ENCODE measurements at places on chromosomes 12 and 14.

- DNase-seq, result no peak
Measured at GRCh38 chr12:57575771-57576612, 15.0 kb upstream of the PIP4K2C start.

DNA sequence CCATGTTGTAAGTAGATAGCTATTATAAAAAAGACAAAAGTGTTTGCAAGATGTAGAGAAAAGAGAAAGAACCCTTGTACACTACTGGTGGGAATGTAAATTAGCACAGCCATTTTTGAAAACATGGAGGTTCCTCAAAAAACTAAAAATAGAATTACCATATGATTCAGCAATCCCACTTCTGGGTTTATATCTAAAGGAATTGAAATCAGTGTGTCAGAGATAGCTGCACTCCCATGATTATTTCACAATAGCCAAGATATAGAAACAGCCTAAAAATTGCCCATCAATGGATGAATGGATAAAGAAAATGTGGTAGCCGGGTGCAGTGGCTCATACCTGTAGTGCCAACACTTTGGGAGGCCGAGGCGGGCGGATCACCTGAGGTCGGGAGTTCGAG is 9.2 kb downstream of the PSMC6 start:
- no peak for DNase-seq

DNA sequence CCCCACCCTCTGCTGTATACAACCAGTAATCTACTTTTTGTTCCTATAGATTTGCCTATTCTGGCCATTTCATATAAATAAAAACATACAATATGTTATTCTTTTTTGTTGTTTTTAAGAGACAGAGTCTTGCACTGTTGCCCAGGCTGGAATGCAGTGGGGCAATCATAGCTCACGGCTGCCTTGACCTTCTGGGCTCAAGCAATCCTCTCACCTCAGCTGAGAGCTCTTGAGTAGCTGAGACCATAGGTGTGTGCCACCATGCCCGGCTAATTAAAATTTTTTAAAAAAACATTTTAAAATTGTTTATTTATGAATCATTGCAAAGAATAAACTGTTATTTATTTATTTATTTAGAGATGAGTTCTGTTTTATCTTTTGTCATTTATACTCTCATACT is 11.6 kb downstream of the PTGR2 start:
- DNase-seq, result no peak

DNA sequence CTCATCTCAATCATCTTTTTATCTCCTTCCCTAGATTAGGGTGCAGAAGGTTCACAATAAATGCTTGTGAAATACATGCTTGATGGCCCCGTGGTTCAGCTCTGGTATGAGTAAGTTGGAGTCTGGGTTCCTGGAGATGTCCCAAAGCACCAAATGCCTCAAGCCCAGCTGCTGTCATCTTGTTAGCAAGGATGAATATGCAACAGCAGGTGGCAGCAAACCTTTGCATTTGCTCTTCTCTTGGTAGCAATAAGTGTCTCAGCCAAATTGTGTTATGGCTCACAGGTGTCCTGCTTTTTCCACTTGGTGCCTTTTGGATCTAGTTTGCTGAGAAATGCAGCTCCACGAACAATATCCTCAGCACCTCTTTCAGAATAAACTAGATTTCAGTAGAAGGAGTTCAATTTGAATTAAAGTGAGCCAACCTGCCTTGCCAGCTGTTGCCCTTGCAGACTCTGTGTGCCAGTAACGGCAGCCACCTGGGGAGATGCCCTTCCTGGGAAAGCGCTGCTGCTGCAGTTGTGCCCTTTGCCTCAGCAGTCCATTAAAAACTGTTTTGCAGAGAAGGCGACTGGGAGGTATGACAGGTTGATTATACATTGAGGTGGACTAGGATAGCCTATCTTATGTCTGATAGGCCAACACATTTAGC is 417.3 kb downstream of the SNAPC1 start:
- DNase-seq, result peak; percentile 83

DNA sequence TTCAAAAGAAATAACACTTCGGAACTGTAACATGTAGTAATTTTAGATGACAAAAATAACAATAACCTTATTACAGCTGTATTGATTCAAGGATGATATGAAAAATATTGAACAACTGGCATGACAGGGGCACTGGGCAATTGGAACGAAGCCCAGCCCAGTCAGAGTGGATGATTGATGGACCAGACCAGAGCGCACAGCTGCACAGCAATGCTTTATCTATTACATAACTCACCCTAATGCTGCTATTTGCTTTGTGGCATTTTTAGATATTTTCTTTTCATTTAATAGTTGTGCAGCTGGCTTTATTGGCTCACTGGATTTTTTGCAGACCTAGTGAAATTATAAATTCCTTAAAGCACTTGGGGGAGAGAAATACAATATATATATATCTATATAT is 26.9 kb upstream of the FERMT2 start:
- no peak for DNase-seq

DNA sequence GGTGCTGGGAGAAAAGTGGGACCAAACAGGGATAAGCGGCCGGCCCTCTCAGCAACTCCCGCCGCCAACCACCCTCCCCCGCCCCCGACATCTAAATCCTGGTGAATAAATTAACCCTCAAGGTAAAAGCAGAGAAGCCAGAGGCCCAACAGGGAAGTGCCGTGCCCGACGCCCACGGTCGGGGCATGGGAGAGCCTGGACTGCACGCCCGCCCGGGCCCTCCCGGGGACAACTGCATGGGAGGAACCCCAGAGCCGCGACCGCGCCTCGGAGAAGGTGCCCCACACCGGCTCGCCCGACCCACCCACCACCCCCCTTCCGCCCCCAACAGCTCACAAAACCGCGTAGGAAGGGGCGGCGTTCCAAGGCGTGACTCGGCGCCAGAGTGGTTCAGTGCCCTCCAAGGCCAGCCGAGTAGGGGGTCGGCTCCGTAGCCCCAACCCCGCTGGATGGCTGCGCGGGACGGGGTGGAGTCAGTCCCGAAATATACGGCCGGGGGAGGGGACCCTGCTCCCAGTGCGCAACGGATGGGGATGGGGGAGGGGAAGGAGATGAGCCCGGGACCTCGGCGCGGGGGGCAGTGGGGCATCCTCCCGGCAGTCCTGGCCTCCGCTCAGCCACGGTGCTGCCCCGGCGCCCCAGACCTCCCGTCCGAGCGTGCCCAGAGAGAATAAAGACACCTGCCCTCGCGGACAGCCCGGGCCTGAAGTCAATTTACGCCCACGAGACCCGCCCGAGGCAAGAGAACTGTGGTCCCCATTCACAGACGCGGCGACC is 732 bp downstream of the SLC25A29 start:
- DNase-seq, result no peak

GRCh38 chr12:102960766-102961465 is 3.4 kb downstream of the ASCL1 start:
- DNase-seq, result peak; percentile 74

DNA sequence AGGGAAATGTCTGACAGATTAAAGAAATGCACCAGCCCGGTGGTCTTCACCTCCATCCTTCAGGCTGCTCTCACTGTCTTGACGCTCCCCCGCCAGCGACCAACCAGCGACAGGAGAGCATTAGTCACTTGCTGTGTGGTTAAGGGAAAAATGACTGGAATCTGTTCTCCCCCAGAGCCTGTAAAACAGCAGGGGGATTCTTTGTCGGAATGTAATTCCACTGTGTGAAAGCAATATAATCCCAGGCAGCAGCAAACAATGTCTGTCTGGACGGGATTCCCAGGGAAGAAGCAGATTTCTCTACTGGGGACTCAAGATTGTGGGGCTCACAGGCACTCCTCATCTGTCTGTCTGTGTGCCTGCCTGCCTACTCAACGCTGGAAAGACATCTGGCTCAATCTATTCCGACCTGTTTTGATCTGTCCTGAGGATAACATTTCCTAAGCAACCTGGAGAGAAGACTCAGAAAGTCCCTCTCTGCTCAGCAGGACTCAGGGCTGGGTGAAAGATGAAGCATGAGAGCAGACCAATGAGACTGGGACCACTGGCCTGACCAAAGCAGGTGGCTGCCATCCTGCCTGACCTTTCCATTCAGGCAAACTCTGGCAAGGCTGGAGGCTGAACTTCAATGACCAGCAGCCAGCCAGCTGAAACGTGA is 54.6 kb downstream of the NUAK1 start:
- no peak for DNase-seq

DNA sequence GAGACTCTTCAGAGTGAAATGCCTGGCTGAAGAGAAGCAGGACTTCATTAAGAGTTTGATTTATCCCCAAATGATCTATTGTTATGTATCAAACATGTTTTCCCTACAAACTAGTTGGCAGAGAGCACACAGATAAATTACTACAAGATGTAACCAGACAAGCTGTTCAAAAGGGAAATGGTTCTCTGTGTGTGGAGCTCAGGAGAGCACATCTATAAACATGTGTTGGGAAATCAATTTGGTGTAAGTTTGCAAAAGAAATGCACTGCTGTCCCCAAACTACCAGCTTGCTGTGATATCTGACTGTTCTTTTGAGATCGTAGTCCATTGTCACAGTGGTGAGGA is 159.2 kb downstream of the PAH start:
- DNase-seq, result no peak

DNA sequence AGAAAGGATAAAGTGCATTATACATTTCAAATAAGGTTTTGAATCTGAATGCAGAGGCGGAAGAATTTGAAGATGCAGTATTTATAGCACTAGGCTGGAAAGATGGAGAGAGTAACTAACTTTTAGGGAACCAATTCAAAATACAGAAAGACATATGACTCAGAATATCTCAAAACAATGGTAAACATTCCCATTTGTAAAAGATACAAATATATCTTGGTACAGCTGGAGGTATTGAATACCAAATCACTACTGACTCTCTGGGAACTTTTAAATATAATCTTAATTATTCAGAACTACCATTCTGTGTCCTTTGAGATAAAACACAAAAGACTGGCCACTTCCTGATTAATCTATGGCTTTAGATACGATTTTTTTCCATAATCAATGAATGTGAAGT is 5.1 kb downstream of the CD69 start:
- no peak for DNase-seq

- DNase-seq, result no peak
Measured at GRCh38 chr12:14239350-14239934, 126.0 kb upstream of the ATF7IP start.

GRCh38 chr12:41100572-41100971 is 87.5 kb upstream of the PDZRN4 start:
- no peak for DNase-seq

- DNase-seq, result no peak
Measured at GRCh38 chr14:37413504-37414003, 181.5 kb downstream of the FOXA1 start.

DNA sequence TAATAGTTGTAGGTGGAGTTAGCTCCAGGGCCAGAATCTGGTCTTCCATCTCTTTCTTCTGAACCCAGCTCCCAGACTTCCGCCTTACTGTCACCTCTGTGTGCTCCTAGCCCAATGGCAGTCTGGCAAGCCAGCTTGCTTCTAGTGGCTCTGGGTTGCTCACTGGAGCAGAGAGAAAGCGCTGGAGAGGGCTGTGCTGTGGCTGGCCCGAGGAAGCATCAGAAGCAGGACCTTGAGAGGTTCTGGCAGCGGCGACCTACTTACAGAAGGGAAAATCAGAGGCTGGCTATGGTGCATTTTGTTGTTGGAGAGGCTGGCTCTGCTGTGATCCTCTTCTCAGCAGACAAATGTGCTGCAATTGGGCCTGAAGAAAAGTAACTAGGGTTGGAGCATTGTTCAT is 28.6 kb downstream of the KCNA5 start:
- DNase-seq, result no peak

- no peak for DNase-seq
Measured at GRCh38 chr12:100145643-100146042, 3.0 kb upstream of the BLTP3B start.

GRCh38 chr12:45707241-45707857 is 22.2 kb upstream of the ARID2 start:
- no peak for DNase-seq

- DNase-seq, result no peak
Measured at GRCh38 chr14:75702616-75703261, 41.7 kb downstream of the TTLL5 start.

GRCh38 chr12:3184485-3184884 is 107.3 kb downstream of the TSPAN9 start:
- no peak for DNase-seq

GRCh38 chr14:24150993-24151392 is 3.7 kb downstream of the RNF31 start:
- no peak for DNase-seq

DNA sequence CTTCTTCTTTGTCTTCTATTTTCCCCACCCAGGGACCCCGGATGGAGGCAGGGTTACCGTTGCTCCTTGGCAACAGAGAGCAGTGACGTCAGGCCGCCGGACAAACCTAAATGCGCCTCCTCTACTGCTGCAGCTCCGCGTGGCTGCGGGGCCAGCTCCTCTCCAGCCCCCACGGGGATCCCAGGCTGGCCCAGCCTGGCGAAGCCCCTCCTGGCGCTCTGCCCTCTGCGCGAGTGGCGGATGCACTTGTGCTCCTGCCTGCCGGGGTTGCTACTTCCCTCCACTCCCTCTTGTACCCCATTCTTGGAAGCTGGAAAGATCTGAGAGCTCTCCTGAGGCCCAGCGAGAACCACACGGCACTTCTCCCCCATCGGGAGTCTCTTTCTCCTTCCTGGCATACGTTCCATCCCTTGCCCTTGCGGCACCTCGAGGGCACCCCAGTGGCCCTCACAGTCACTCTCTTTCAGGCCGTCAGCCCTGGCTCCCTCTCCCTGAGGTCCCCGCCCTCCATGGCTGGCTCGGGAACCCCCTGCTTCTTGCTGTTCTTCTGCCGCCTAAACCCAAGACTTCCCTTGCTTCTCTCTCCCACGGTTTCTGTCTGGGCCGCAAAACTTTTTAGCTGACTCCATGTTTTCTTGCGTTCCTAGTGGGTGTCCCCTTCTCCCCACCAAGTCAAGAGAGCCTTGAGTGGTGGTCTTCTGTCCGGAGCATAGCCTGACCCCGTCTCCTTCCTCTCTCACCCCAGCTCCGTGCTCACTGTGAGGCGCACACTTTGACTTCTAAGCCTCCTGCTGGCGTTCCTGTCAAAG is 121.7 kb downstream of the PAPOLA start:
- DNase-seq, result no peak

DNA sequence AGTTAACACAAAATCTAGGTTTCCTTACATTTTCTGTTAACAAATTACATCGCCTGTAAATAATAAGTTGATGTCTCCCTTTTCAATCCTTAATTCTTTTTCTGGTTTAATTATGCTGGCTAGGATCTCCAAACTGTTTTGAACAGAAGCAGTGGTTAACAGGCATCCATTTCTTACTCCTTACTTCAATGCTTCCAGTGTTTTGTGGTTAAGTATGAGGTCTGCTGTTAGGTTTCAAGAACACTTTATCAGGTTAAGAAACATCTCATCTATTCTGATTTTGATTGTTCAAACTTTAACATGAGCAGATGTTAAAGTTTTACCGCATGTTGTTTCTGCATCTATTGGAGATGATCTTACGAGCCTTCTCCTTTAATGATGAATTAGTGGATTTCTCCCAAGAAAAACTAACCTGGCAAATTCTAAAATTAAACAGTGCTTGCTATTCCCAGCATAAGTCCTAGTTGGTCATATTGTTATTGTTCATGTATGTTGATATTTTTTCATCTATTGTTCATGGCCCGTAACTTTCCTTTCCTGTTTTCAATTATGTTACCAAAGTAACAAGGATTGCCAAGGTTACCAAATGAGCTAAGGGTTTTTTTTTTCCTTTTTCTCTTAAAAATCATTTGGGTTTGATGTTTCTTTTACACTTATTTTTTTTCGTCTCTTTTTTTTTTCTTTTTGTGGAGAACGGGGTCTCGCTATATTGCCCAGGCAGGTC is 33.4 kb downstream of the POLE start:
- no peak for DNase-seq

GRCh38 chr14:77037938-77038568 is 9.5 kb upstream of the IRF2BPL start:
- DNase-seq, result no peak
